Iris pigment epithelial cell (primary cell): ENCODE measurements at places on chromosomes 5 and 9.

- no peak for DNase-seq
Observed at GRCh38 chr5:79806741-79807140, 117.1 kb downstream of the CMYA5 start.

GRCh38 chr5:25754895-25755294, 1110.1 kb upstream of the CDH10 start:
- no peak for DNase-seq

- DNase-seq = no peak
Observed at GRCh38 chr5:146306838-146307237, 31.8 kb upstream of the POU4F3 start.

DNA sequence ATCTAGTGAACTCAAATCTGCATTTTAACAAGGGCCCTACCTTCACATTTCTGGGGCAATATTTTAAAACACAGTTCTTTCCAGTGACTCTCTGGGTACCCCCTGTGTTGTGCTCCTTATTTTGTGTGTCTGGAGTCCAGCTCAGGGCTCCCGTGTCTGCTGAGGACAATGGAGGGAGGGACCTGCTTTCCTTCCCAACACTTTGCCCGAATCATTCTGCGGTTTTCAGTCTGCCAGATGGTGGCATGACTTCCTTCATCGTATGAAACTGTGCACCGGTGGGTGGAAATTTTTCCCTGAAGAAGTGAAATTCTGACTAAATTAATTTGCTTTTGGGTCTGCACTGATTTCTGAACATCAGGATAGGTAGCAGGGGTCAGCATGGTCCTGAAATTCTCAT, 153.6 kb upstream of the CD180 start:
- no peak for DNase-seq

- DNase-seq = peak; percentile 38
Observed at GRCh38 chr9:129932303-129933151, 97.3 kb downstream of the USP20 start.

DNA sequence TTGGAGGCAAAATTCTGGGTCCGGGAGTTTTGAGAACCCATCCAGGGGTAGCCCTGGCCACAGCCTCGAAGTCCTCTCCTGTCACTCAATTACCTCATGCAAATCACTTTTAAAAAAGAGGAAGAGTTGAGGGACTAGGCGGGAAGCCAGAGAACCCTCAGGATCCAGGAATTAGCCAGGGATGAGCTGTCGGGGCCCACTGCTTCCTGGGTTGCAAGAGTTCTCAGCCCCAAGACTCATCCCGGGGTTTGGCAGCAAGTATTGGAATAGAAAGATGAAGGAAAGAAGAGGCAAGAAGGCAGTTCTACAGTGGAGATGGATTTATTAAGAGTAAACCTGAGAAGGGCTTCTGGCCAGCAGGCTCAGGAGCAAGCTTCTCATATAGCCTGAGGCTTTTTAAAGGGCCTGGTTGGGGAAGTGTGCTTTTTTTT, 25.6 kb downstream of the C9orf50 start:
- DNase-seq = peak; percentile 33

DNA sequence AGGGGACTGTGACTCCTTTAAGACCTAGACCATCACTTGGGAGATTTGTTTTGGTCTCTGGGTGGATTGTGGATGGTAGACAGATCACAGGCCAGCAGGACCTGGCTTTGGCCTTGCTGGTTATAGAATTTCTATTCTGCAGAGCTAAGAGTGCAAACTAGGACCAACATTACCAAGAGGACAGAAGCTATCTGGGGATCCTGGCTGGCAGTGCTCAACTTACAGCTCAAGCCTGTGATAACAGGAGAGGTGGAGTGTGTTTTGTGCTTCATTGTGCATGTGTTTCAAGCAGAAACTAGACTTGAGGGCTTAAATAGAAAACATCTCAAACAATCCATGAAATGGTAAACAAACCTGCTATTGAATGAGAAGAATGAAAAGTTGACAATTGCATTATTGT, 106.7 kb downstream of the ZNF462 start:
- DNase-seq = no peak

GRCh38 chr9:131545786-131546335, 538 bp downstream of the PRRT1B start:
- DNase-seq = no peak

DNA sequence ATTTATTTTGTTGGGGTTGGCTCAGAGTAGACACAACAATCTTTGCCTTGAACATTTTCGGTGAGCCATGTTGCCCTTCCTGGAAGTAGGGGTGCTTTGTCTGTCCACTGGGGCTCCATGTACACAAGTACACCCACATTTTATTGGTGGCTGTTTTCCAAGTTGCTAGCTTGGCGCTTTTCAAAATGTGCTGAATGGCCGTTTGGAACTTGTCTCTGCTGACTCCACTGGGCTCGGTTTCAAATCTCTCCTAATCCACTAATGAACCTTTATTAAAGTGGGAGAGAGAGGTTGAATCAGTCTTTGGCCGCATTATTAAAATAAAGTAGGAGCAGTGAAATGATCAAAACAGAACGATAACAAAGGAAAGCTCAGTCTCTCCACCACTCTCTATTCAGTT, 64.6 kb upstream of the TAF11L2 start:
- DNase-seq = no peak

DNA sequence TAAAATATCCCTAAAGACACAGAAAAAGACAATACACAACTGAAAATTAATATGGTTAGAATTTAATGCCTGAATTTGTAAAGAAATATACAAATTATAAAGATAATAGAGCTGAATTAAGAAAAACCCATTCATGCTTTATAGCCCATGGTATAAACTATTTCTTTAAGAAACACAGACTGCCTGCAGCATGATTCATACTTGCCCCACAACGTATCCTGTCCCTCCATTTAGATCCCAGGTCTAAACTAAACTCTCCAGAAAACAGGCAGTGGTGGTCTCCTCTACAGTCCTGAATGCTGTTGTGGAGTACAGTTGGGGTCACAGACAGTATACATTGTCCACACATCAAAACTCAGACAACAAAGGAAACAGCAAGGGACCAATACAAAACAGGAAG, 24.8 kb downstream of the IL6ST start:
- peak; percentile 60 for DNase-seq

DNA sequence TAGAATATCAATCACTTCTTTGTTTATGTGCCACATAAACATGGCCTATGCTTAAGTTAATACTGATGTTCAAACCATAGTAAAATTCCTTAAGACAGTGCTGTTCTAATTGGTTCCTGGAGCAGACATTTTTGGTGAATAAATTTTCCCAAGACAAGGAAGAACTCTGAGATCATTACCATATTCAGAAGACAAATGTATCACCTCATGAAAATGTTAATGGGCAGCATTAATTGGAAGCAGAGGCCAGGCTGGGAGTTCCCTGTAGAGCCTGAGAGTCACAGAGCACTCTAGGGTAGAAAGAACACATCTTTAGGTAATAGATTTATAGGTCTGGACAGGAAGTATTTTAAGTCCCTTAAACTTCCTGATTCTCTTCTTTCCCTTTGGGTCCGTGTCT, 240.2 kb downstream of the MAN2A1 start:
- no peak for DNase-seq

DNA sequence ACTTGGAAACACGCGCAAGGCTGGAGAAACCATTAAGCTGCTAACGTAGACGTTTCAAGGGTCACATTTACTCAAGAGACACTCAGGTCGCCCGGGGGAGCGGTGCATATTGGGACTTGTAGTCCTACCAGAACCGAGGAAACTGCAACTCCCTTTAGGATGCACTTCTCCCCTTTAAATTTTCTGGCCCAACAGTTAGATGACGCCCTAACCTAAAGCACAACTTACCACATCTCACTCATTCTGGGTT, 384 bp upstream of the DMXL1 start:
- no peak for DNase-seq

GRCh38 chr9:89593727-89594427, 10.9 kb upstream of the GADD45G start:
- DNase-seq = peak; percentile 36

- peak; percentile 18 for DNase-seq
Observed at GRCh38 chr5:139043157-139043905, 154.8 kb downstream of the SIL1 start.

DNA sequence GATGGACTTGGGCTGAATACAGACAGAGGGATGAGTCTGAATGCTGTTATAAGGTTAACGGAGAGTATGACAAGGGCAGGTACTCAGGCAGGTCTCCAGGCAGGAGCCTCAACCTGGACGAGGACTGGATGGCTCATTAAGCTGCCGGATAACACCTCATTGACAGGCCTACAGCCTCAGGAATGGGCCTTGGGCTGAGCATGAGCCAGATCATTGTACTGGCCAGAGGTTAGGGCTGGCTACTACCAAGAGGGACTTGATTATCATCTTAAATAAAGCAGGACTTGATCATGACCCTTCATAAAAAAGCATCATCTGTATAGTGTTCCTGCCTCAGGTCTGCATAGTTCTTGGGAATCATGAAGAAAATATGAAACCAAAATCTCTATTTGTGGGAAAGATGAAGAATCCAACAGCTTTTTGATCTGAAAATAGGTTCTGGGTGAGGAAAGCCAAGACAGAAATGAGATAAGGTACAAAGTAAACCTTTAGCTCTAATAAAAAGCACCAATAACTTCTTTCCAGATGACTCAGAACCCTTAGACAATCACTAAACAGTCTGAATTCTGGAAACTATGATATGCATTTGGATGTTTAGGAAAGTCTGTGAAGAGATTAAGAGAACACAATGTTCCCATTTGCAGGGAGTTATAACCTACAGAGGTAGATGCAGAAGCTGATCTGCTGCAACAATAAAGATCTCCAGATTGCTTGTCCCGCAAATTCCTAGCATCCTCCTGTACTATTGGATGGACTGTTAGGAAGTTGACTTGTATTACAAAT, 343.1 kb downstream of the CTNND2 start:
- no peak for DNase-seq

DNA sequence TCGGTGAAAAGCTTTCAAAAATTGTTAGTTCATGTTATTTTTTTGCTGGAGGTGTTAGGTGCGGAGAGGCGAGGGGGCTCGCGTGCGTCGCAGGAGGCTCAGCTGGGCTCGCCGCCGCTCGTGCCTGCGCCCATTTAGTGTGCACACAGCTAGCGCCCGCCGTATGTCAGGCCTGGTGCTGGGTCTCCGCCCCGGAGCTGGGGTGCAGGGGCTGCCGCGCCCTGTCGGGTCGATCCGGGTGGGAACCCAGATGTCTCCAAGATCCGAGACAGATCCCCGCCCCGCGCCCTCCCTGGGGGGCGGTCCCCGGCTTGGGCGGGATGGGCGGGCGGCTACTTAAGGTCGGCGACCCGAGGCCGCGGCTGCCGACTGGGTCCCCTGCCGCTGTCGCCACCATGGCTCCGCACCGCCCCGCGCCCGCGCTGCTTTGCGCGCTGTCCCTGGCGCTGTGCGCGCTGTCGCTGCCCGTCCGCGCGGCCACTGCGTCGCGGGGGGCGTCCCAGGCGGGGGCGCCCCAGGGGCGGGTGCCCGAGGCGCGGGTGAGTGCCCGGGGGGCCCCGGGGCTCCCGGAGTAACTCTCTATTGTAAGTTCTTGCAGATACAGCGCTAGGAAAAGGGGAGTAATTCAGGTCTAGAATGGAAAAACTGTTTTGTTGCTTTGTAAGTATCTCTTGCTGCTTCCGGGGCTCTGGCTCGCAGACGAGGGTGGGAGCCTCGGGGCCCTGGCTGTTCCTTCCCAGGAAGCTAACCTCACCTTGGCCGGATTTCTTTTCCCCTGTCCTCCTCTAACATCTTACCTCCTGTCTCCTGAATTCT, 31.7 kb downstream of the GSN start:
- peak; percentile 34 for DNase-seq

- DNase-seq = peak; percentile 71
Observed at GRCh38 chr5:23445573-23445972, 61.8 kb upstream of the PRDM9 start.

DNA sequence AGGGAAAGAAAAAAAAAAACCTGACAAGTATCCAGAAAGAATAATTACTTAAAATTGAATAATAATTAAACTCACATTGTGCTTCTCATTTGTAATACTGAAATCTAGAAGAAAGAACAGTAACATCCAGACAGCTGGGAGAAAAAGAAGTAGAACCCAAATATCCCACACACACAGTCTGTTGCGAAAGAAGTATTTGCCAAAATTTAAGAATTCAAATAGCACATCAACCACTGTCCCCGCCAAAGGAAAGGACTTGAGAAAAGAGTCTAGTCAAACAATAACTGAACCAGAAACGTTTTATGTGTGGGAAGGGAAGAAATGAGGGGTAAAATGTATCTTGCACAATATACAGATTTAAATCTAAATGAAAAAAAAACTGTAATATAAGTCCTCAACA, 202.8 kb downstream of the MLLT3 start:
- DNase-seq = no peak

- DNase-seq = peak; percentile 47
Observed at GRCh38 chr9:105636331-105636730, 25.9 kb upstream of the TAL2 start.

DNA sequence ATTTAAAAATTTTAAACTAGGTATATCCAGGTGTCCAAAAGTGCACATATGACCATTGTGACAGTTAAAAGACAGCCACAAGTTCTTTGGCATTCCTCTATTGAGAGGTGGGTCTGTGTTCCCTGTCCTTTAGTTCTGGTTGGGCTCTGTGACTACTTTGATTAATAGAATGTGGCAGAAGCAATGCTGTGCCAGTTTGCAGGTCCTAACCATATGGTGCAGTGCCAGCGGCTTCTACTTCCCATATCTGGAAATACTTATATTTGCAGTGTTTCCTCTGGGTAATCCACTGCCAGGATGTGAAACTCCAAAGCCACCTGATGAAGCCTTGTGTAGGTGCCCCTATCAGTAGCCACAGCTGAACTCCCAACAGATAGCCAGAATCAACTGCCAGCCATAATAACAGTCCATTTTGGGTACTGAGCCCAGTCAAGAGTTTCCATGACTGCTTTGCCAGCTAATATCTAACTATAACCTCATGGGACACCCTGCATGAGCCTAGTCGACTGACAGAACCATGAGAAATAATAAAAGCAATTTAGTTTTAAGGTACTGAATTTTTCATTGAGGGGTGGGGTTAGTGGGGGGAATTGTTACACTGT, 361.0 kb upstream of the SEMA6A start:
- no peak for DNase-seq

DNA sequence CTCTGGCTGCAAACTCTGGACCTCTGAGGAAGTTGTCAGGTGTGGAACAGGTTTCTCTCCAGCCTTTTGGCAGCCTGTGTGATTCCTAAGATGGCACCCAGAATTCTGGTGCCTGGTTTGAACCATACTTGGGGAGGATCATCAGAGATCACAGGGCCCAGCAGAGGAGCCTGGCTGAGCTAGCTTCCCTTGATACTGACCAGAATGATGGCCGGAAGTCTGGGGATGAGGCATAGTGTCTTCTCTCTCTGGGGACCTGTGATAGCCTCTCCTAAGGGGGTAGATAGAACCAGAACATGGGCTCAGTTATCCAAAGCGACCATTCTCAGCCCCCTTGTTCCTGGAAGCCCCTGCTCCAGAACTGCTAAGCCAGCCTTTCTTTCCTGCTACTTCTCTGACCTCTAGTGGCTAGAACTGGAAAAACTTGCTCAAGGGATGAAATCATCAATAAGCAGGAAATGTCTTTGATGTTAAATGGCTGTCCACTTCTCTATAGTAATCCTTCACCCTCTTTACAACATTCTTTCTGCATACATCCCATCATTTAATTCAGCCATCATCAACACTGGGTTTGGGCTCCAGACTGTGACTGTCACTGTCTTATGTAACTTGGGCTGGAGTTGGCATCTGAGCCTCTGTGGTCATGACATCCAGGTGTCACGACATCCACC, 55.1 kb downstream of the C9orf152 start:
- peak; percentile 57 for DNase-seq
